RWPE1 (cell line): ENCODE measurements at places on chromosomes 13 and 19.

DNA sequence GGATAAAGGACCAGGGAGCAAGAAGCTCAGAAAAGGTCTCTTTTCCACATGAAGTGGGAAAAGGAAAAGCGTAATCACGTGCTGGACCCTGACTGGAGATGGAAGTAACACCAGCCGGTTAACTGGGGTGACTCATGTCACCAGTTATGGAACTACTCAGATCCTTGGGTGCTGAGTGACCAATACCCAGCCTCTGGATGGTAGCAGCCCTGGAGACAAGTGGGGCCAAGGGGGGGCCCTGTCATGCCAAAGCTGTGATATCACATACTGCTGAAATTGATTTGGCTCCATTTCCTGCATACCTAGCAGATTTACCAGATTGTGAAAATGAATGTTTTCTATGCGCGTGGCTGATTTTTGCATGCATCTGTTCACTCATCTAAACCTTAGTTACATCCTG lies 158.9 kb downstream of the ZIC5 start:
- peak; percentile 17 for DNase-seq

- DNase-seq: no peak
Observed at GRCh38 chr13:113539822-113540221, 44.7 kb upstream of the TFDP1 start.

GRCh38 chr19:50899569-50899968 lies 11.6 kb downstream of the KLK4 start:
- DNase-seq: no peak

DNA sequence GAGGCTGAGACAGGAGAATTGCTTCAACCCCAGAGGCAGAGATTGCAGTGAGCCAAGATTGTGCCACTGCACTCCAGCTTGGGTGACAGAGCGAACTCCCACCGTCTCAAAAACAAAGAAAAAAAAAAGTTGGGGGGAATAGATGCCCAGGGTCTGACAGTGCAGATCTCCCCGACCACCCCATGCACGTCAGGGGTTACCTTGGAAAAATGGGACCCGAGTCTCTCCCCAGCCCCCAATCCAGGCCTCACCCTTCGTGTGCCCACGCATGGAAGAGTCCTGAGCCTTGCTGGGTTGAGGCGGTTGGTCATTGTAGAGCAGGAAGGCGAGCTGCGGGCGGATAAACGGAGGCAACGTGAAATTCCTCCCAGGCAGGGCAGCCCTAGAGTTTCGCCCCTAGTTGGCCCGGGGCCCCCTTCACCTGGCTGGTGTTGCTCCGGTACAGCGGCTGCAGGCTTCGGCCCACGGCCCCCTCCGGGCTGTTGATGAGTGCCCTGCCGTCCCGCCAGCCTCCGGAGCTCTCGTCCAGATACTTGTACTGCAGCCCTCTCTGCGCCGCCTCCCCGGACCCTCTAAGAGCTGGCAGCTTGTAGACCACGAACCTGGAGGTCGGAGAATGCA lies 588 bp downstream of the DNASE2 start:
- no peak for DNase-seq

- DNase-seq: no peak
Observed at GRCh38 chr19:44925114-44925891, 10.9 kb downstream of the APOC1 start.

DNA sequence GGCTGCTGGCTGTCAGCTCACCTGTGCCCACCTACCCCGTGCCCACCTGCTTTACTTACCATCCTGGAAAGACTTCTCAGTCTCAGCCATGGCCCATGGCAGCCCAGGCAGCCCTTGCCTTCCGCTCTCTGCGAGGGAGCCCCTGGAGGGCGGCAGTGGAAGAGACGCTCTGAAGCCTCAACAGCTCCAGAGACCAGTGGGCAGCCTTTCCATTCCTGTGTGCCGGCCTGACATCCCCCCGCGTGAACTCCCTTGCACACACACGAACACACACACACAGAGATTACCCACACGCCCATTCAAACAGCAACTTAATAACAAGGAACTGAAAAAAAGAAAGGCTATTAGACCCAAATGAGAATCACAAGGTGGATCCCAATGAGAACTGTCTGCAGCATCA lies 14.2 kb upstream of the RASA3 start:
- no peak for DNase-seq

GRCh38 chr19:43425567-43426392 lies 11.1 kb downstream of the TEX101 start:
- DNase-seq: no peak

- no peak for DNase-seq
Observed at GRCh38 chr13:112335135-112335534, 41.0 kb upstream of the SPACA7 start.

DNA sequence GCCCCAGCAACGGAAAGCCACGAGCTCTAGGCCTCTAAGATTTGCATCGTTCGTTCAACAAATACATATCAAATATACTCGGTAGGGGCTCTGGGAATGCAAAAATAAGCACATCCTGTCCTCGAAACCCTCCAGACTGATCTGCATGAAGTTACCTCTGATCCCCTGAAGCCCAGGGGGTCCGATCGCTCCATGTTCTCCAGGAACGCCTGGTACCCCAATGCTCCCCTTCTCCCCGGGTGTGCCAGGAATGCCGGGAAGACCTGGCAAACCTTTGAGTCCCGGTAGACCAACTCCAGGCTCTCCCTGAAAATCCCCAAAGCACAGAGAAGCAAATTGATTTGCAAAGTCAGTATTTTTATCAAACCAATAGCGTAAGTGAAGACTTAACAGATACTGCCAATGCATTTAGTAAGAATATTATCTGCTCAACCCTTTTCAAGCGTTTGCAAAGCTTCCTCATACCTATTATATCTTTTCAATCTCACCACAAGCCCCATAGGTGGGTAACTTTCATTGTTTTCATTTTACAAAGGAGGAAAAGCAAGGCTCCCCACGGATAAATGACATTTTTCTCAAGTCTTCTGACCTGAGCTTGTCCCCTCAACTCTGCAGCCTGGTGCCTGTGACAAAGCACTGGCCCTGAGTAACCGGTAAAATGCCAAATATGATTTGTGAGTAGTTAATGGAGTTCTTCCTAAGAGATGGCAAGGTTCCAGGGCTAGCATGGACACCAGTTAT lies 127.7 kb downstream of the COL4A1 start:
- DNase-seq: no peak

DNA sequence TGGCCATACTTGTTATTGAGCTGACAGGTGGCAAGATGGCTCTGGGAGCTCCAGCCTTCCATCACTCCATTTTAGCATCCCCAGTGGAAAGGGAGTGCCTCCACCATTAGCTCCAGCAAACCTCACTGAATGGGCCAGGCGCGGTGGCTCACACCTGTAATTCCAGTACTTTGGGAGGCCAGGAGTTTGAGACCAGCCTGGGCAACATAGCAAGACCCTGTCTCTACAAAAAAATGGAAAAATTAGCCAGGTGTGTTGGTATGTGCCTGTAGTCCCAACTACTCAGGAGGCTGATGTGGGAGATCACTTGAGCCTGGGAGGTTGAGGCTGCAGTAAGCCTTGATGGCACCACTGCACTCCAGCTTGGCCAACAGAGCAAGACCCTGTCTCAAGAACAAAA lies 86.2 kb downstream of the MAP4K1 start:
- no peak for DNase-seq

- DNase-seq: peak; percentile 49
Observed at GRCh38 chr13:40283666-40284065, 382.8 kb downstream of the FOXO1 start.

DNA sequence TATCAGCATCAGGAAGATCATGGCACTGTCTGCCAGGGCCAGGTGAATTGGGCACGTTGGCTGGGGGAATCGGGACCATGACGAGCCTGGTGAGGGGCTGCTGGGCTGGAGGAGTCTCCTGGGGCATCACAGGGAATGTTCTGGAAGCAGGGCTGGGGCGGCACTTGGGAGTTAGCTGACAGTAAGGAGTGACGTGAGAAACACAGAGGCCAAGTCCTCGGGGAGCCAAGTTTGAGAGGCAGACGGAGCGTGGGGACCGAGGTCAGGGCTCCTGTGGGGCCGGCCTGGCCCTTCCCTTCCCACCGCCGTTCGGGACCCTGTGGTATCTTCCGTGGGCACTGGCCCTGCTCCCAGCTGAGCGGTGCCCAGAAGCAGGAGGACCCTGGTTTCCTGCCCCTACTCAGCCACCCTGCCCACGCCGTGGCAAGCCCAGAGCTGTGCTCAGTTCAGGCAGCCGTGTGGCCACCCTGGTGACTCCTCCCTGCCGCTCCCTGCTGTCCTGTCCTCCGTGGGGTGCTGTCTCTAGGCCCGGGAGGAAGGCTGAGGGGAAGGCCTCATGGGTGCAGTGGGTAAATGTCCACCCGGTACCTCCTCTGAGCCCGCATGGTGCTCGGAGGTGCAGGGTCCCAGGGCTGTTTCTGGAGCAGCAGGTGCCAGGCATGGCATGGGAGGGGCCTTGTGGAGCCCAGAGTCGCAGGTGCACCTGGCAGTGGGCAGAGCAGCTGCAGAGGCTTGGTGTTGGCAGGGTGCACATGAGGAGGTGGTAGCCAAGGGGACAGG lies 25.2 kb downstream of the CRTC1 start:
- no peak for DNase-seq

DNA sequence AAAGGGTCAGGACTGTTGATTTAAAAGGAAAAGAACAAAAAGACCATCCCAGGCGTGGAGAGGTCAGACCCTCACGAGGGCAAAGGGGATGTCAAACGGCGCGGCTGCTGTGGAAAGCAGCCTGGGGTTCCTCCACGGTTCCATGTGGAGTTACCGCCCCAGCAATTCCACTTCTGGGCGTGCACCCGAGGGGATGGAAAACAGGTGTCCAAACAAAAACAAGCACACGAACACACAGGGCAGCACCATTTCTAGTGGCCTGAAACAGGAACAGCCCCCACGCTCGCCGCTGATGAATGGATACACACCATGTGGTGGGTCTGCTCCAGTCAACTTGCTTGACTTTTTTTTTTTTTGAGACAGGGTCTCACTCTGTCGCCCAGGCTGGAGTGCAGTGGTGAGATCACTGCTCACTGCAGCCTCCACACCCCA lies 11.2 kb downstream of the AP3D1 start:
- no peak for DNase-seq

GRCh38 chr19:15149737-15150136 lies 42.5 kb downstream of the SYDE1 start:
- DNase-seq: no peak

DNA sequence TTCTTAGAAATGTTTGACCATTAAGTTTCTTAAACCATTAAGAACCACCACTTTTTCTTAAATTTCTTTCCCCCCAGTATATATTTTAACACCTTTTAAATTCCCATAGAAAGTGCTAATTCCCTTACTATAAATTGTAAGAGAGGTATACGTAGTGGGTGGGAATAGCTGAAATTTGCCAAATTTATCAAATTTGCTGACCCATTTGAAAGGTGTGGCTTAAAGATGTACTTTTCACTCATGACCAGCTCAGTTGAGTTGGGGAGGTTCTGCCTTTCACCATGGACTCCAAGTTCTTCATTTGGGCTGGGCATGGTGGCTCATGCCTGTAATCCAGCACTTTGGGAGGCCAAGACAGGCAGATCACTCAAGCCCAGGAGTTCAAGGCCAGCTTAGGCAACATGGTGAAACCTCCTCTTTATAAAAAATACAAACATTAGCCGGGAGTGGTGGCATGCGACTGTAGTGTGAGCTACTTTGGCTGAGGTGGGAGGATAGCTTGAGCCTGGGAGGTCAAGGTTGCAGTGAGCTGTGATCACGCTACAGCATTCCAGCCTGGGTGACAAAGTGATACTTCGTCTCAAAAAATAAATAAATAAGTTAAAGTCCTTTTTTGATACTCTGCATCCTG lies 133.2 kb downstream of the MRPL57 start:
- no peak for DNase-seq

GRCh38 chr13:41203810-41204209 lies 9.4 kb upstream of the KBTBD7 start:
- no peak for DNase-seq

- DNase-seq: no peak
Observed at GRCh38 chr19:54462655-54463530, 685 bp downstream of the LENG9 start.

GRCh38 chr13:111958612-111959395 lies 108.1 kb upstream of the SOX1 start:
- DNase-seq: no peak

DNA sequence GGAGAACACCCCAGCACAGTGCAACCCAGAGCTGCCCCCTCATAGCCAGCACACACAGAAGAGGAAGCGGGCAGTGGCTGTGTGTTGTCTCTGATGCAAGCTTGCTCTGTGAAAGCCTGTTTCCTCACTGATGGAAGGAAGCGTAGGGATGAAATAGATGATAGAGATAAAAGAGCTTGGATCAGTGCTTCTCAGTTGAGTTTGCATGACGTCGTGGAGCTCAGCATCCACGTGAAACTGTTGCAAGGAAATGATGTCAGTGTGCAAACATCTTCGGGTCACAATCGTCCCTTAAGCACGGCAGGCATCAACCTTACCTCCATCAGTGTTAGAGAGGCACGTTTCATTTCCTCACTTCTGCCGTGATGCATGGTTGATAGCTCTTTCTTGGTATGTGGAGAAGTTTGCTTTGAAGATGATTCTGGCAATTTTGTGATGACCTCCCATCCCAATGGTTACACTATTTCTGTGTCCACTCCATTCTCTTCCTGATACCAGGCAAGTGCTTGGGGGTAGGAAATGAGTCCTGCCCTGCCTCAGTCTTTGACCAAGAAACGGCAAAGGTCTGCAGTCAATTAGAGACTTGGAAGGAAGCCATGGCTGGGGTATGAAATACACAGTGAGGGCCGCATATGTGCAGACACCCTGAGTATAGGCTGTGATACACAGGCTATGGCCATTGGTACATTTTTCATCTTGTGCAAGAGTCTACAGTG lies 183.0 kb downstream of the ZNF536 start:
- DNase-seq: no peak

DNA sequence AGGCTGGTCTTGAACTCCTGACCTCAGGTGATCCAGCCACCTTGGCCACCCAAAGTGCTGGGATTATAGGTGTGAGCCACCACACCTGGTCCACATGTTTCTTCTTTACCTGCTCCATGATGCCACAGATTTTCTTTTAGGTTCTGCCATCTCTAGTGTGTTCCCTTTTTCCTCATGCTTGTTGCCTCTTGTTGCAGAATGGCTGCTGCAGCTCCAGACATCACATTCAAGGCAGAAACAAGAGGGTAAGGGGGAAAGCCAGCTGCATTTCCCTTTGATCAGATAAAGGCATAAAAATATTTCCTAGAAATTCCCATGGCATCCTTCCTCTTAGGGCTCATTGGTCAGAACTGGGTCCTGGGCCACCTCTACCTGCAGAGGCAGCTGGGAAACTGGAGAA lies 12.3 kb upstream of the CCDC124 start:
- no peak for DNase-seq

DNA sequence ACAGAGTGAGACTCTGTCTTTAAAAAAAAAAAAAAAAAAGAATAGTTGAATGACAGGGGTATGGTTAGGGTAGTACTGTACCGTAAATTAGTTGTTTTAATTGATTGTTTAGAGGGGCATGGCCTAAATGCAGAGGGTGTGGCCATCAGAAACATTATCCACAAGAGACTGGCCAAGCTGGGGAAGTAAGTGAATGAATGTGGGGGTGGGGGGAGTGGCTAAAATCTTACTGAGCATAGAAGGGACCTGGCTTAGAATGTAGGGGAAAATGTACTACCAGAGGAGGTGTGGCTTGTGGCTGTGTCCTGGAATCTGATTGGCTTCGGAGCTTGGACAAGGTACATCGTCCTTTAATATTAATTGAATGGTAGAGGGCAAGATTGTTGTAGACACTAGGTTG lies 3.8 kb downstream of the BCL2L12 start:
- DNase-seq: no peak

- no peak for DNase-seq
Observed at GRCh38 chr19:31548941-31549340, 199.7 kb upstream of the TSHZ3 start.
